Right atrium auricular region (tissue), 2 donors: ENCODE measurements at places on chromosomes 7 and 10. TPM values are rescaled to one million over a fixed set of nuclear protein-coding genes. Genes with fewer than 3 reads are reported as not detected.

DNA sequence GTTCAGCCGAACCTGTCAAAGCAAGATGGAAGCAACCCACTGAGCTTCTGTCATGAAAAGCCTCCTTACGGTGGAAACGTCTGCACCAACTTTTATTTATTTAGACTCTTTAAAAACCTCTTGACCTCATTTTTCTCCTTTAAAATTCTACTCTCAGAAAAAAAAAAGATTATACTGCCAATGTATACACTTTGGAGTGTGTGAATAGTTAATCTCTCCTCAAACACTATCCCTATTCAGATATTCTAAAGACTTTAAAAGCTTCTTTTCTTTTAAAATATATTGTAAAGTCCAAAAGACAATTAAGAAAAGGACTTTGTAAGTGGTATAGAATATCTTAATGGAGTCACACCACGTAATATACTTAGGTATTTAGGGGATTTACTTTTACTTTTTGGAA is 335.2 kb upstream of the SEMA3D start:
- no peaks in the 10 kb centered on the region for H3K27me3 ChIP-seq
- no peak for DNase-seq
- no peaks in the 10 kb centered on the region for H3K36me3 ChIP-seq
- H3K27ac ChIP-seq, result no peak overlapping the region
- H3K4me3 ChIP-seq, result no peak overlapping the region

DNA sequence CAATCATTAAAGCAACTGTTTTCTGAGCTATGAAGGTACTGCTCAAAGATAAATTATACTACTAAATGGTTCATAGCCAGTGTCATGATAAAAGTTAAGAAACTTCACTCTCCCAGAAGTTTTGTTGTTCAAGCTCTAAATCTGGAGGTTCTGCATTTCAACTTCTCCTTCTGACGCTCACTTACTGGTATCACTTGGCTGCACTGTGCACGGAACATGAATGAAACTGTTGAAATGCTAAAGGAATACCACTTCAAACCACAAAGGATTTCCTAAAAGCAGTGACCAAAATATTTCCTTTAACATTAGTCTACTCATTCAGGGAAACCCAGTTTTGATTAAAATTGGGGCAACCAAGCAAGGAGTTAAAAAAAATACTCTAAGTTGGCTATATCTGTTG is 93.6 kb downstream of the UBE2H start:
- peak overlapping the region; percentile 24 for H3K27ac ChIP-seq
- no peaks in the 10 kb centered on the region for H3K4me1 ChIP-seq
- H3K27me3 ChIP-seq, result no peaks in the 10 kb centered on the region
- no peak for DNase-seq
- H3K4me3 ChIP-seq, result no peak overlapping the region

- H3K4me1 ChIP-seq, result peaks cover 35% of the 10 kb centered on the region
- H3K27me3 ChIP-seq, result no peaks in the 10 kb centered on the region
Measured at GRCh38 chr10:6197321-6197720, 5.4 kb upstream of the PFKFB3 start.

Gene TMEM229A
- total RNA-seq, result 1.1 TPM

DNA sequence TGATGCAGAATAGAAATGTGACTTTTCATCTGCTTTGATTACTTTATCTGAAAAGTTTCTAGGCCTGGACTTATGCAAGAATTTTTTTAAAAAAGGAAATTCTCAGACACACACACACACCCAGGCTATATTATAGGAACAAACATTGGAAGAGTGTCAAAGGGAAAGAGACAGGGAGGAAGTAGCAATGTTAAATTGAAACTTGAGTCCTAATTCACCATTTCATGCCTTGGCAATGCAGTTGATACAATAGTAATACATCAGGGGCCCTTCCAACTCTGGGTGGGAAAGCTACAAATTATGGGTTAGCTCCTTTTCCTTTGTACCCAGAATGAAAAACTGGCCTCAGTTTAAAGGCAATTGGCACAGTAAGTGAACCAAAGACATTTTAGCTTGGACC is 258.0 kb upstream of the LYZL1 start:
- no peaks in the 10 kb centered on the region for H3K27me3 ChIP-seq
- no peaks in the 10 kb centered on the region for H3K4me1 ChIP-seq
- no peak overlapping the region for H3K4me3 ChIP-seq
- no peak for DNase-seq
- H3K27ac ChIP-seq, result no peak overlapping the region
